Fibroblast of pulmonary artery (primary cell): ENCODE measurements at places on chromosomes 12 and 14.

DNA sequence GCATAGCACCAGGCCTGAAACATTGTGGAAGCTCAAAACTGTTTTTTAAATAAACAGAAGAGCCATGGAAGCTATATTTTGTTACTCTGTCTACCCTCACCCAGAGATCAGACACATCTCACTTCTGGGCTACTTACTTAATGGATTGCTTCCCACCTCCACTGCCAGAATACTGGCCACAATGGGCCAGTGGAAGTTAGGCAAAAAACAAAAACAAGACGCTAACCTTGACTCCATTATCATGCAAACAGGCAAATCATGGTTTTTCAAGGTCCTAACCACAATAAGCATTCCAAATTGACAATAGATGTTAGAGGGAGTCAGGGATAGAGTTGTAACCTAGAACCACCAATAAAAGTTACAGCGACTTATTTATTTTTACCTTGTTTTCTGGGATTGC lies 52.7 kb upstream of the PTCSC3 start:
- no peak for DNase-seq

- peak; percentile 87 for DNase-seq
Measured at GRCh38 chr14:99755629-99756603, 37.3 kb upstream of the EML1 start.

- no peak for DNase-seq
Measured at GRCh38 chr14:67424539-67424938, 12.6 kb upstream of the PLEK2 start.

GRCh38 chr14:38125481-38126037 lies 82.1 kb upstream of the SSTR1 start:
- no peak for DNase-seq

GRCh38 chr12:92404921-92405320 lies 259.3 kb upstream of the BTG1 start:
- DNase-seq: no peak

DNA sequence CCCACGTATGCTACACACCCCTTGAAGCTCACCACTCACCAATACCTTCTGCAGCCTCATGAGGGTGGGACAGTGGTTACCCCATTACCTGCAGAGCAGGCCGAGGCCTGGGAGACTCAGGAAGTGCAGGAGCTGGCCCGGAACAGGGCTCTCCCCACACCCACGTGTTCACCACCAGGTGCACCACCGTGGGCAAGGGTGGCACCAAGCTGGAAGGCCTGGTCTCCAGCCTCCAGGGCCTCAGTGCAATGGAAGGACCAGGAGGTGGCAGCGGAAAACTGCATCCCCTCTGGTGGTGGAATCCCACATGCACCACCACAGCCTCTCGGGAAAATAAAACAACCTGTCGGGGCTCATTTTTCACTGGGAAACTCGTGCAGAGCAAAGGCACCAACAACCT lies 36.4 kb downstream of the ITPK1 start:
- no peak for DNase-seq

- peak; percentile 41 for DNase-seq
Measured at GRCh38 chr14:75343911-75344310, 65.3 kb downstream of the FOS start.

GRCh38 chr14:68630611-68631393 lies 162.1 kb downstream of the ZFP36L1 start:
- DNase-seq: no peak
